ENCODE measurements at places on chromosomes 2 and 18. TPM values are rescaled to one million over a fixed set of nuclear protein-coding genes. Genes with fewer than 3 reads are reported as not detected.

DYSF gene
- 0.55 TPM for total RNA-seq

ARHGAP15 gene
- not detected for total RNA-seq

UGT1A5 gene
- 0.09 TPM for total RNA-seq

CROCC2 gene
- total RNA-seq: not detected

VWA3B gene
- total RNA-seq: not detected

DTNA gene
- total RNA-seq: 0.35 TPM

ERFE gene
- 7.6 TPM for total RNA-seq

CCNYL1 gene
- total RNA-seq: 16.1 TPM

GAL3ST2 gene
- 0.22 TPM for total RNA-seq

RSAD2 gene
- total RNA-seq: 0.13 TPM

CFC1 gene
- total RNA-seq: 0.11 TPM

NOSTRIN gene
- total RNA-seq: 1.2 TPM

BMP10 gene
- not detected for total RNA-seq

ARHGAP28 gene
- not detected for total RNA-seq

CRYGD gene
- total RNA-seq: not detected

TMEM163 gene
- total RNA-seq: 0.10 TPM

LHCGR gene
- total RNA-seq: not detected

LBX2 gene
- 3.2 TPM for total RNA-seq

CENPA gene
- total RNA-seq: 49.1 TPM

TTN gene
- total RNA-seq: 0.05 TPM

LIMS2 gene
- total RNA-seq: 10.2 TPM

CCDC93 gene
- total RNA-seq: 14.6 TPM

Measured in A549 treated with AZD2906 at 1 μM for 4 hours (cell line).